Hypothalamus (tissue), 51 donors: ENCODE measurements at places on chromosomes 6 and 20.

DNA sequence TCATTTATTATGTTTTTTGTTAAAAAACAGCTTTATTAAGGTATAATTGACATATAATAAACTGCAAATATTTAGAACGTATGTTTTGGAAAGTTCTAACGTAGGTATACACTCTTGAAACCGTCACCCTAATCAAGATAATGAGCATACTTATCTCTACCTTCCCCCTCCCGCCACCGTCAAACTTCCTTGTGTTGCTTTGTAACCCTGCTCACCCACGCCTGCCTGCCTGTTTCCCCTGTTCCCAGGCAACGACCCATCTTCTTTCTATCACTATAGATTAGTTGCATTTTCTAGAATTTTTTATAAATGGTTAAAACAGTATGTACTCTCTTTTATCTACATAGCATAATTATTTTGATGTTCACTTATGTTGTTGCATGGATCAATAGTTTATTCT, 33.5 kb upstream of the GCLC start:
- DNase-seq, result no peak

- DNase-seq, result no peak
Observed at GRCh38 chr6:26205625-26206574, 118.7 kb downstream of the HFE start.

DNA sequence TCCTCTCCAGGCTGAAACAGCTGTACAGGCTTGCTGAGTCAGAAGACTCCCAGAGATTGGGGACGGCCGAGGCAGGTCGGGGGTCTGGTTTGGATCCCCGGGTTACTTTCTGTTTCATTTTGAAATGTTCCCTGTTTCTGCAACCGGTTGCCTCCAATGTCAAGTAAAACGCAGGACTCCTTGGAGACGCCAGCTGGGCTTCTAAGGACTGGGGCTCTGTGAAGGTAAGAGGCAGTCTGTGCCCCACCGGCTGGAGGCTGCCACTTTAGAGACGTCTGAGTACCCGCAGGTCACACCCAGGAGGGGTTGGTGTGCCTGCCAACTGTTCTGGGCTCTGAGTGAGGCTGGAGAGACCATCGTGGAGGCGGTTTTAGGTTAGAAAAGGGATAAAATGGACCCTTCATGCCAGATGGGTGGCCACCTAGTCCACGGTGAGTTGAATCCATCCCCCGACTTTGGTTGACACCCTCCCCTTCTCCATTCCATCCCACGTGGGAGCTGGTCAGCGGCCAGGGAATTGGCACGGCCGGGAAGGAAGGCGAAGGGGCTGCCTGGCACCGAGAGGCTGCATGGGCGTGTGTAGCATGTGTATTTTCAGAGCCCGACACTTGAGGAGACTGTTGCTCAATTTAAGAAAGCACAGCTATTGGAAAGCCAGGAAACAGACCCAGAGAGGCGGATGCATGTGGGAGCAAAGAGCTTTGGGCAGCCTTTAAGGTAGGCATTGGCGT, 240.9 kb downstream of the PHACTR1 start:
- peak; percentile 68 for DNase-seq

- DNase-seq, result no peak
Observed at GRCh38 chr6:119022796-119023195, 55.7 kb downstream of the FAM184A start.

DNA sequence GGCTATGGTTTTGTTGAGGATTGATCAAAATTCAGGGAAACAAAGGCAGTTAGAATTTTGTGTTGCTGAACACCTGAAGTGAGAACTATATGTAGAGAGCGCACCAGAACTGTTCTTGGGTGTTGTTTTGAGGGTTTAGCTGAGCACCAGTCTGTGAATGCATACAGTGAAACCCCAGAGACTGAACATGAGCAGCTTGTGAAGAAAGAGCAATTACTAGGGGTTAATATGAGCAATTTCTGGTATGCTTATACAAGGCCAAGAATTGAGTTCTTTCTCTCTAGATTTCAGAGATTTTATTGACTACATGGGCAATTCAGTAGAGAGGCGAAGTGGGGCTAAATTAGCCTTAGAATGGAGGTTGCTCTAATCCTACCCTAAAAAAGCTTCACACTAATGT, 93.9 kb downstream of the CD2AP start:
- no peak for DNase-seq

GRCh38 chr6:118652051-118652615, 742 bp upstream of the CEP85L start:
- no peak for DNase-seq

GRCh38 chr20:56323656-56324055, 35.1 kb upstream of the FAM210B start:
- DNase-seq, result no peak

- DNase-seq, result no peak
Observed at GRCh38 chr6:122995921-122996793, at the start of gene CLVS2. TSS of gene CLVS2 (plus strand) at chr6:122996235. CDS start at chr6:122997778, 1,543 bp downstream.

- DNase-seq, result no peak
Observed at GRCh38 chr6:5878792-5879191, 127.9 kb downstream of the NRN1 start.

DNA sequence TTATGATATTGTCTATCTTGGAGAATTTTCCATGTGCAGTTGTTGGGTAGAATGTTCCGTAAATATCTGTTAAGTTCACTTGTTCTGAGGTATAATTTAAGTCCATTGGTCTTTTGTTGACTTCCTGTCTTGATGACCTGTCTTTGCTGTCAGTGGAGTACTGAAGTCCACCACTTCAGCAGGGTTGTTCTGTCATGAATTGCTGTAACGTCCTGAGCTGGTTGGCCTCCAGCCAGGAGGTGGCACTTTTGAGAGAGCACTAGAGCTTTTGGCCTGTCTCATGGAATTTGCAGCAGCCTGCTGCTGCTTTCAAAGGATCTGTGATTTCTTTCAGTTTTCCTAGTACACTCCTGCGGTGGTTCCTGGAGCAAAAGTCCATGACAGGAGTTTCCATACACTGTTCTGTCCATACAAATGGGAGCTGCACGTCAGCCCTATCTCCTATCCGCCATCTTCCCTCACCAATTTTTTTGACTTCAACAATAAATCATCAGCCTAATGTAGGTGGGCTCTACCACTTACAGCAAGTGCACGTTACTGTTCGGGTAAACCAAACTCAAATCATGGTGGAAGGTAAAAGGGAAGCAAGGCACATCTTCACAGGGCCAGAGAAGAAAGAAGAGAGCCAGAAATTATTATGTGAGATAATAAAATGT, 46.9 kb upstream of the TRERF1 start:
- DNase-seq, result no peak

- no peak for DNase-seq
Observed at GRCh38 chr20:10521068-10521831, 86.1 kb downstream of the SLX4IP start.

DNA sequence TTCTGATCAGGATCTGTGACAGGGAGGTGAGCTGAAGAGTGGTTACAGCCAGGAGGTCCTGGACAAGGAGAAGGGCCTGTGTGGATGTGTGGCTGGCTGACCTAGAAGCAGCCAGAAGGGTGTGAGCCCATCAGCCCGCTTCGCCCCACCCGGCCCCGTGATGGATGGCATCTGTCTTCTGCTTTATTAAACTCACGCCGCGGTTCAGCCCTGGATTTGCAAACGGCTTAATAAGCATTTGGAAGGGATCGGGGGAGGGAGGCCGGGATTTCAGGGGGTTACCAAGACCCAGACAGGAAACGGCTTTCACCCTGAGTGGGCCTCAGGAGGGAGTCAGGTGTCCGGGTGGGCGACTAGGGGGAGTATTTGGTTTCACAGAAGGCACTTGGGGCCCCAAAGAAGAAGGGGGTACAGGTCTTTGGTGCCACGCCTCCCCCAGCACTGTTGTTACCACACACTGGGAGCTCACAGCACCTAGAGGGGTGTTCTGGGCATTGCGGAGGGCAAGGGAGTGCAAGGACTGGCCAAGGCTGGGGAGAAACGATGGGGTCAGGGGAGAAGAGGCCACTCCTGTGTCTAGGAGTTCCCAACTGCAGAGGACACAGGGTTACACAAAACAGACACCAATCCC, 53.8 kb upstream of the FOXP4 start:
- no peak for DNase-seq

- no peak for DNase-seq
Observed at GRCh38 chr6:169962604-169963469, 211.4 kb downstream of the ERMARD start.

GRCh38 chr6:156395276-156395675, 381.9 kb upstream of the ARID1B start:
- DNase-seq, result no peak

DNA sequence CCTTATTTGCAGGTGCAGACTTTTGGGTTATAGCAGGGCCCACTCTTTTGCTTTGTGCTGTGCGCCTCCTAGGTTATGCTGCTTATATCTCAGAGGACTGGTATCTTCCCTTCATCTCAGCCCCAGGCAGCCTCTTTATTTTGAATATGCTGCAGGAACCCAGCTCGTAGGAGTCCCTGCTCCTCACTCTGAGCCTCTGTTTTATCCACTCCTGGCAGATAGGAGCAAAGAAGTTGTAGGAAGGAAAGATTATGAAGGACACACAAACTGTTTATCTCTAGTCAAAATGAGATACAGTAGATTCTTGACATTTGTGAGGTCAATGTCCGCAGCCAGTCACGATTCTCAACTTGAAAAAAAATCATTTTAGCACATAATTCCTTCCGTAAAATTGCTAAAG, 15.6 kb downstream of the L3MBTL3 start:
- no peak for DNase-seq

DNA sequence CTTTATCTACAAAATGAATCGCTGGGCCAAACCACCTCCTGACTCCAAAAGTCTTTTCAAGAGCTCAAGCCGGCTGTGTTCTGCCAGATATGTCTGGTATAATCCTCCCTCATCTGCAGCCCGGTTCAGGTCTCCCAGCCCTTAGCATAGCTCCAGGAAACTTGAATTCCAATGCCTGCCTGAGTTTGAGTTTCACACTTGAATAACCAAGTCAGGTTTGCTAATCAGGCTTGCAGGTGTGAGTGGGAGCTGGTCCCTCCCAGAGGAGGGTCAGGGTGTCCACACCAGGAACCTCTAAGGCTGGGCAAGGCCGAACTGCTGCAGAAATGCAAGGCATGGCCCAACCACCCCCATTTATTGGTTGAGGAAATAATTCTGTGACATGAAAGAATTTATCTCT, 96.6 kb downstream of the TMEM242 start:
- DNase-seq, result no peak

DNA sequence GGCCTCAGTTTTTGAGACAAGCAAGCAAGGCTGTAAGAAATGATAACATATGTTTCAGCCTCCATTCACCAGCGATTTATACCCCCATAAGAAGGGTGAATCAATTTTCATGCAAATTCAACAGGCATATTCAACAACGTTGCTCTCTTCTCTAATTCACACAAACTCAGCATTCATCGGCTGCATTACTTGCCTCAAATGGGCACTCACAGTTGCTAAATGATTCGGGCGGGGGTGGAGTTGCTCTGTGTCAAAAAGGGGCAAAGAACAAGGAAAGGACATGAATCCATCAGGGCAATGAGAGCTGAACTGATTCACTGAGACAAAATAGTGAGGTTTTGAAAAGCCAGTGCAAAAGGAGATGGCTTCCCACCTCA, 9.0 kb downstream of the MOXD1 start:
- no peak for DNase-seq

- no peak for DNase-seq
Observed at GRCh38 chr6:42569102-42570028, 5.5 kb downstream of the UBR2 start.

- DNase-seq, result no peak
Observed at GRCh38 chr6:116003668-116004067, 57.0 kb downstream of the FRK start.

DNA sequence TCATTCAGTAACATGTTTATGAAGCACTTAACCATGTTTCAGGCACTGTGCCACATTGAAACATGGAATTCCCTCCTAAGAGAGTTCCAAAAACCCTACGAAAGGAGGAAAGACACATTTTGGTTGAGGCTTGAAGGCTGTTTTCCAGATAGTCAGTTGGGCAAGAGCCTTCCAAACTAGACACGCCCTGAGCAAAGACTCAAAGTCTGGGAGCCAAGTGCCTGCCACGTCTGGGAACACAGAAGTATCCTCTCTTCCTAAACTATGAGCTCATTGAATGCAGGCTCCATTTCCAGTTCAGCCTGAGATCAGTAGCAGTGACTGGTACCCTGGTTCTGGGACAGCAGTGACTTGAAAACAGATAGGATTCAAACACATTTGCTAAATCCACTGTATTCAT, 74.5 kb upstream of the FAM8A1 start:
- no peak for DNase-seq

- DNase-seq, result no peak
Observed at GRCh38 chr6:138229072-138229471, 10.8 kb upstream of the PBOV1 start.

DNA sequence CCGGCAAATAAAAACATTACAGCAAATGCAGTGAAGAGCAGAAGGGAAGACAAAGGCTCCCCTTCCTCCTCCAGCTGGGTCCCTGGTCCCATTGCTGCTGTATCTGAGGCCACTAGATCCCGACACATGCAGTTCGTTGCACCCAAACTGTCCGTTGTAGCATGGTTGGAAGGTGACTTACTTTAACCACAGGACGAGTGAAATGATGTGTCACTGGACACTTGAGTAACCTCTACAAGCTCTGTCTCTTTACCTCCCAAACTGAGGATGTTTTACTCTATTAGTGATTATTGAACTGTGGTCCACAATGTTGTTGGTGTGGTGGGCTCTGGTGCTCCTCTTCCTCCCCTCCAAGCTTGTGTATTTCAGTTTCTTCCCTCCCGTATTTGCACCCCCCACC, 46.2 kb upstream of the ARMH2 start:
- DNase-seq, result no peak

DNA sequence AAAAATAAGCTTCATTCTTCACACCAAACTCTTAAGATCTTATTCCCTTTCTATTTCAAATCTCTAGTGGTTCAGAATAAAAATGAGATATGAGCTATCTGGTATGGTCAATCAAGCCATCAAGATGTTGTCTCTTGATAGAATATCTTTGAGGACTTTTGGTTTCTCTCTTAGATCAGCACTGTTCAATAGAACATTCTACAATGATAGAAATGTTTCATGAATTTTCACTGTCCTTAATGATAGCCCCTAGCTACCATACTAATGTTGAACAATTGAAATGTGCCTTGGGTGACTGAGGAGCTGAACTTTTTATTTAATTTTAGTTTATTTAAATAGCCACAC, 24.1 kb upstream of the HINT3 start:
- DNase-seq, result no peak

GRCh38 chr6:17615794-17616193, 15.7 kb downstream of the FAM8A1 start:
- DNase-seq, result no peak

DNA sequence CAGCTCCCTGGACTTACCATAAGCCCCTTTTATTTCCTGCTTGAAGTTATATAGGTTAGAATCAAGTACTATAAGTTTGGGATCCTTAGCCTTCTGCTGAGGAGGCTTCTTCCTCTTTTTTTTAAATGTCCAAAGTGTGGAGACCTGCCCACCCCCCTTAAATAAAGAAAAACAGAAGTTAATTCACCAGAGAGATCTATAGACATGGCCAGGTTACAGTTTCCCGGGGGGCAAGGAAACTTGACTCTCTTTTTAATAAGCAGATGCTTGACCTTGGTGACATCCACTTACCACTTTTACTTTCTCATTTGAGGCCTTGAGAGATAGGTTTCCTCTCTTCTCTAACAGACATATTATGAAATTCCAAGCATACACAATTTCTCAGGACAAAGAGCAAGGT, 88.3 kb downstream of the BMP2 start:
- DNase-seq, result no peak
